ENCODE measurements at places on chromosomes 7 and 10.
A peak's percentile ranks its signal among the peaks of the same experiment; 100 is the strongest.

DNA sequence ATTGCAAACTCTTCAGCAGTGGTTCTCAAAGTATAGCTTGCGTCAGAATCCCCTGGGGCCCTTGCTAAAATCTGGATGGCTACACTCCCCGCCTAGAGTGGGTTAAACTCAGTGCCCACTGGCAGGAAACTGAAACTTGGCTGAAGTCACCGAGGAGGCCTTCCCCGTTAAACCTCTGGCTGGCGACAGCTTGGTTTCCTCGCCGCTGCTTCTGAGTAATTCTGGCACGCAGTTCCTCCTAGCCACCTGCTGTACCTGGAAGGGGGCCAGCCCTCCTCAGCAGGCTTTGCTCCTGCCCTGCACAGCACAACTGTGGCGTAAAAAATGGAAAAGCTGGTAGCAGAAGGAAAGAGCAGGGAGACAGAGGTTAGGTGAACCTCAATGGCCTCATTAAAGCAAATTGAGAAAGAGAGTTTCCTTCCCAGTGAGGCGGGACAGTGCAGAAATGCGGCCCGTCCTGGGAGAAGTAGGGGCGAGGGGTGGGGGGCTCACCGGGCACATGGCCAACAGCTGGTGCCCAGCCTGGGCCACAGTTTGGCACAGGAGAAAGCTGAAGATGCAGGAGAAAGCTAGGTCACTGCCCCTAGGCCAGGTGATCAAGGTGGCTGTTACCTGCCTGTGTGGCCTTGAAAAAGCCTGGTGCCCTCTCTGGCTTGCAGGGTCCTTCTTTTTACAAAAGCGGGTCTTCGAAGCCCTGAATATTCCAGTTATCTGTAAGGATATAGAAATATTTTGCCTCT lies 46.6 kb downstream of the ALOX5 start:
- DNase-seq: peak; percentile 63

- no peak for DNase-seq
These were observed 132.6 kb downstream of the RGS10 start for GRCh38 chr10:119409906-119410305.

- DNase-seq: peak; percentile 79
These were observed 168.2 kb downstream of the NRF1 start for GRCh38 chr7:129779602-129780256.

DNA sequence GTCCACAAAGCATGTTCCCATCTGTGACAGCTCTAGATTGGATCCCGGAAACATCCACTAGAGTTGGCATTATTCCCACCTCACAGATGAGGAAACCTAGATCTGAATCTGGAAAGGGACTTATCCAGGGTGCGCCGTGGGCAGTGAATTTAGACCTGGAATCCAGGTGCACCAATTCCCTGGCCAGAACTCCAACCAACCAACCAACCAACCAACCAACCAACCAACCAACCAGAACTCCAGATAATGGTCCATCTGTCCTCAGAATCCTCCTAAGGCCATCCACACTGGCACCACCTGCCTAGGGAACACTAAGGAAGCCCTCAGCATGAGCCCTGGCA lies 42.0 kb upstream of the ZMIZ1 start:
- DNase-seq: no peak

- DNase-seq: no peak
These were observed 4.4 kb downstream of the CUL1 start for GRCh38 chr7:148702876-148703670.

GRCh38 chr10:13959443-13960359 lies 371.0 kb downstream of the FRMD4A start:
- DNase-seq: no peak

- no peak for DNase-seq
These were observed 10.3 kb downstream of the SEPHS1 start for GRCh38 chr10:13337827-13338196.

DNA sequence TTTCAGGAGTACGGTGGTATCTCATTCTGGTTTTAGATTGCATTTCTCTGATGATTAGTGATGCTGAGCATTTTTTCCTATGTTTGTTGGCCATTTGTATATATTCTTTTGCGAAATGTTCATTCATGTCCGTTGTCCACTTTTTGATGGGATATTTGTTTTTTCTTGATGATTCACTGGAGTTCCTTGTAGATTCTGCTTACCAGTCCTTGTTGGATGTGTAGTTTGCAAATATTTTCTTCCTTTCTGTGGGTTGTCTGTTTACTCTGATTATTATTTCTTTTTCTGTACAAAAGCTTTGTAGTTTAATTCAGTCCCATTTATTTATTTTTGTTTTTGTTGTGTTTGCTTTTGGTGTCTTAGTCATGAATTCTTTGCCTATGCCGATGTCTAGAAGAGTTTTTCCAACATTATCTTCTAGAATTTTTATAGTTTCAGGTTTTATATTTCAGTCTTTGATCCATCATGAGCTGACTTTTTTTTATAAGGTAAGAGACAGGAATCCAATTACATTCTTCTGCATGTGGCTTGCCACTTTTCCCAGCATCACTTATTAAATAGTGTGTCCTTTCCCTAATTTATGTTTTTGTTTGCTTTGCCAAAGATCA lies 320.5 kb downstream of the MAGI2 start:
- DNase-seq: no peak

DNA sequence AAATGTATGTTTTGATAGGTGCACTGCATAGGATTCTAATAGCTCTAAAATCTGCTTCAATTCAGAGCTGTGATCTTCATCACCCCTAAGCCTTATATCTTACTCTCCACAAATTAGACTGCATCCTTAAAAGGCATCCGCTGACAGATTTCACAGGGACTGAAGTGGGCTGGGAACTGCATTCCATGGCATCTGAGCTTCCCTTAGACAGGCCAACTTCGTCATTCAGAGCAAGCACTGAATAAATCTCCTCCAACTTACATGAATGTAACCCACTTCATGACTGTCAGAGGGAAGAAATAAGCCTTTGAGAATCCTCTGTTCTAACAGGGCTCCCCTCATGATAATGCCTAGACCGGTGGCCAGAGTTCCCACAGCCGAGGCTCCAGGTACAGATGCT lies 71.3 kb downstream of the SFMBT2 start:
- DNase-seq: no peak

DNA sequence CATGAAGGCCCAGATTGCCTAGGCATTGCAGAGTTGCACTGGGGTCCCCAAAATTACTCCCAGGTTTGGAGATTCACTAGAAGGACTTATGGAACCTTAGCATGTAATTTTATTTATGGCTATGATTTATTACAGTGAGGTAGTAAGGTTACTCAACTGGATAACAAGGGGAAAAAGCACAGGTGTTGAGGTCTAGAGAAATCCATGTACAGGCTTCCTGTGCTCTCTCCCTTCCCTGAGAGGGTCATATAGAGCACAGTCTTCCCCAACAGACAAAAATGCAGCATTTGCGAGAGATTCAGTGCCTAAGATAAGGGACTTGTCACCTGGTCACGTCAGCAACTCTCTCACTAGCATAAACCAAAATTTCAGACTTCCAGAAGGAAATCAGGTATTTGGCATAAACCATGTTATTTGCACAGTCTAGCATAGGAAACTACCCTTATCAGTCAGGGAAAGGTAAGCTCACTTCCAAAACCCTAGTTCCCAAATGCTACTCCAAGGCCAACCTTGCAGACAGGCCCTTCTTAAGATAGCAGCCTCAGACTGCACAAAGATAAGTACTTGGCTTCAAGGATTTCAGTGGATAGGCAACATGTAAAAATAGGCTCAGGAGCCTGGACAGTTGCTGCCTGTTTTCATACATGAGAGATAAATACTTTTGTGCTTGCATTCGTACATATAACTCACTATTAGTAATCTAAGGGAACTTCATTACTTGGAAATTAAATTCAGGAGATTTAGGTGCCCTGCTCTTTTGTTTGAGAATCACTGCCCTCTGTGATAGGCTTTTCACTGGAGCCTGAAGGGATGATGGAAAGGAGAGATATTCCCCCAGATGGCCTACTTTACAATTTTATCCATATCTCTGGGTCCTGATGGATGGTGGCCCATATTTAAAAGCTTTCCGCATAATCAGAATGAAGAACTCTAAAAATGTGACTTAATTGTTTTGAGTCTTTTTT lies 378.4 kb upstream of the LRGUK start:
- no peak for DNase-seq

DNA sequence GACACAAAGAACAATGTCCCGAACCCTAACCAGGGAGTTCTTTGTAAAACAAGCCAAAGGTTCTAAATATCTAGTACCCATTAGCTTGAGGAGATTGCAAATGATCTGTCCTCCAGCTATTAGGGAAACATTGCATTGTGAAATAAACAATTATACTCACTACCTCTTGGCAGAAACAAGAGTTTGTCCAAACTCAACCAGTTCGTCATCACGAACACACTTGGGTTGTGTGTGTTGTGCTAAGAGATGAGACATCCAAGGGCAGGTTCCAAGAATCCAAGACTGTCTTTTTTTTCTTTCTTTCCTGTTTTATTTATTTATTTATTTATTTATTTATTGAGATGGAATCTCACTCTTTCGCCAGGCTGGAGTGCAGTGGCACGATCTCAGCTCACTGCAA lies 793.1 kb upstream of the AUTS2 start:
- no peak for DNase-seq

DNA sequence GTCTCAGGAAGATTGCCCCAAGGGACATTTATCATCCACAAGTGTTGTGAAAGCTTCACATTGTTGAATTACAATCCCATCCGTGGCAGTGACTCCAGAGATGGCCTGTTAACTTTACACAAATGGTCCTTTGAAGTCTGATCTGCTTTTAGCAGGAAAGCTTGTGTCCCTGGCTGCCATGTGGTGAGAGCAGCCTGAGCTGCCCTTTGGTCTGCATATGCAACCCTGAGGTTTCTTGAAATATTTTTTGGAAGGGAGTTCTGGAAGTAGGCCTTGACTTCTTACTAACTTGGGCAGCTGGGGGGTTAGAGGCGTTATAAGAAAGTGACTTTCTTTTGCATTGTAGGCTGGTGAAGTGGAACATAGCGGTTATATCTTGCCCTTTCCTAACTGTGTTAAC lies 41.3 kb upstream of the FAM180A start:
- DNase-seq: no peak

DNA sequence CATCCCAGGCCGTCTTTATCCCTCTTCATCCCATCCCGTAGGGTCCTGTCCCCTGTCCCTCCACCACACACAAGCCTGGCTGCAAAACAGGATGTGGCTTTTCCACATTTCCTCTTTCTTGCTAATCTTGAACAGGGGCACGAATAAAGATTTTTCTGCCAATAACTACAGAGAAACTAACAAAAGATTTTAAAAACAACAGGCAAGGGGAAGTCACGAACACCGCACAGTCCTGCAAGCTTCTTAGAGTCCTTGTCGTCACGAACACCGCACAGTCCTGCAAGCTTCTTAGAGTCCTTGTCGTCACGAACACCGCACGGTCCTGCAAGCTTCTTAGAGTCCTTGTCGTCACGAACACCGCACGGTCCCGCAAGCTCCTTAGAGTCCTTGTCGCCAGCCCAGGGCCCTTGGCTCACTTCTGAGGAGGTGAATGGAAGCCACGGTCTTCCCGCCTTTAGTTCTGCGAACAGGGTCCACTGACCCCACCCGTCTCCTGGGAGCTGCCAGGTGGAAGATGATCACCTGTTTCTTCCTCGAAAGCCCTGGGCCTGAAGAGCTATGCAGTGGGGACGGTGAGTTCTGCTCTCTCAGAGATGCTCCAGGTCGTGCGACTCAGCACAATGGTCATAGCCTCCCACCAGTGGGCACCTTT lies 10.3 kb upstream of the INSIG1 start:
- DNase-seq: no peak

DNA sequence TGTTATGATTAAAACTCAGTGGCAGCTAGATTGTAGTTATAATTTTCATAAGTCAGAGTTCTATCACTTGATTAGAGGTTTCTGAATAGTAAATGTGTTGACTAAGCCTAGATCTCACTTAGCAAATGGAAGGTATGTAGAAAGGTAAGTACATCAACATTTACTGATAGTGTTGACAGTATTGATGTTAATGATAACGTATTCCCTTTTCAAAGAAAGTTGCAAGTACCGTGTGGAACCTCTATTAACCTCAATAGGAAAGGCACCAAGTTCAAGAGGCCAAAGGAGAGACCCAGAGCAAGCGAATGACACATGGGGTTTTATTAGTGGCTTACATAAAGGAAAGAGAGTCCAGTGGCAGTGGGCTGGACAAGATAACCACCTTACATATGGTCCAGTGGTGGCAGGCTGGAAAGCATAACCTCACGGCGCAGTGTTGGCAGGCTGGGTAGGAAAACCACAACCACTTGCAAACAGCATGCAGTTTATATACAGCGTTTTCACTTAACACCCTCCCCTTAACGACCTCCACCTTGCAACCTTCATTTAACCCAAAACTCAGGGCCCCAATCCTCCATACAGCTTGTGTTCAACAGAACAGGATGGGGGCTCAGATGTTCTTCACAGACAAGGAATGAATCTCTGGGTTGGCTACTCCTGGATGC lies 611.0 kb downstream of the PARD3 start:
- no peak for DNase-seq

DNA sequence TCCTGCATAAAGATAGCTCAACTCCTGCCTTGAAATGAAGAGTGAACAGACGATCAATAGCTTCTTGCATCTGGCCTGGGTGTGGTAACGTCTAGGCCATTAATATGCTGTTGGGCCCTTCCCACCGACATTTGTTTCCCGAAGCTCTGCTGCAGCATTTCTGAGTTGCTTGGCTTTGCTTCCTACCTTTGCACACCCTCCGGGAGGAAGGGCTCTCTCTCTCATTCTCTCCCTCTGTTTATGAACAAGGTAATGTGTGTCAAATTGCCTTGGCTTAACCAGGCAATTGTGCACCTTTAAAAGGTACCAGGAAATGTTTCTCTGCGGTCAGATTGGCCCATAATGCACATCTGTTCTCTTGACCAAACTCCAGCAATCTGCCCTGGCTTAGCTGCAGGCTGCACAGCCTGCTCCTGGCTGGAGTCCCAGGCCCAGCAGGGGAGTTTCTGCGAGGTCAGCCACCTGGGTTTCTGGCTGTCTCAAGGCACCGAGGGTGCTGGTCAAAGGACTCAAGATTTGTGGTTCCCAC lies 223.7 kb downstream of the SNX10 start:
- peak; percentile 86 for DNase-seq

GRCh38 chr7:69597278-69598076 lies 798 bp upstream of the AUTS2 start:
- no peak for DNase-seq

- DNase-seq: no peak
These were observed at the start of gene ZNF365 for GRCh38 chr10:62373995-62374861. TSS of gene ZNF365 (plus strand) at chr10:62374369. CDS start at chr10:62376194, 1,825 bp downstream.

- DNase-seq: no peak
These were observed 20.0 kb downstream of the KCP start for GRCh38 chr7:128890306-128891109.

DNA sequence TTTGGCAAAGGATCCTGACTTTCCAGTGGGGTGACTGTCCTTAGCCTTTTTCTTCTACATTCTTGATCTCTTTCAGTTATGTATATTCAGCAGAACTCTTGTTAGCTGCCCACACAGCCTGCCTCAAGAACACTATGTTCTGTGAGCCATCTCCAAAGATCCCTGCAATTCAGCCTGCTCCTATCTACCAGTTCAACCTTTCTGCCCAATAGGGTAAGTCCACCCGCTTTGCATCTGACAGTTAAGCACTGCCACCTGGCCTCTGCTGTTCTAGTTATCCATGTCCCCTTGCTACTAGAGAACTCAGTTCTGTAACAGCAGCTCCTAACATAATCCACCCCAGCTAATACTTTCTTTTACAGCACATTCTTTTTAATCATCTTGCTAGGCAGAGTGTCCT lies 13.5 kb downstream of the OR9A2 start:
- DNase-seq: no peak

- no peak for DNase-seq
These were observed at the start of gene SLC16A12 for GRCh38 chr10:89535171-89536012. TSS of gene SLC16A12 (minus strand) at chr10:89535594. CDS start at chr10:89462578, 73,016 bp downstream.
